ENCODE measurements at places on chromosomes 2 and 18. TPM values are rescaled to one million over a fixed set of nuclear protein-coding genes. Genes with fewer than 3 reads are reported as not detected.

Gene DOCK10
- 1.6 TPM for total RNA-seq

Gene ID2
- total RNA-seq: 41.0 TPM

Gene GALNT14
- 0.13 TPM for total RNA-seq

Gene GALR1
- not detected for total RNA-seq
